ENCODE measurements at places on chromosomes 5 and 9. TPM values are rescaled to one million over a fixed set of nuclear protein-coding genes. Genes with fewer than 3 reads are reported as not detected.

AHRR gene
- 17.8 TPM for total RNA-seq

SH3TC2 gene
- 16.9 TPM for total RNA-seq

IFNB1 gene
- not detected for total RNA-seq

GRCh38 chr5:175893466-175893865 lies 22.1 kb downstream of the CPLX2 start:
- DNase-seq, result no peak

- DNase-seq, result no peak
Measured at GRCh38 chr5:74649421-74649973, 9.0 kb upstream of the ENC1 start.

- peak; percentile 47 for DNase-seq
Measured at GRCh38 chr9:27125030-27125429, 16.0 kb downstream of the TEK start.

DNA sequence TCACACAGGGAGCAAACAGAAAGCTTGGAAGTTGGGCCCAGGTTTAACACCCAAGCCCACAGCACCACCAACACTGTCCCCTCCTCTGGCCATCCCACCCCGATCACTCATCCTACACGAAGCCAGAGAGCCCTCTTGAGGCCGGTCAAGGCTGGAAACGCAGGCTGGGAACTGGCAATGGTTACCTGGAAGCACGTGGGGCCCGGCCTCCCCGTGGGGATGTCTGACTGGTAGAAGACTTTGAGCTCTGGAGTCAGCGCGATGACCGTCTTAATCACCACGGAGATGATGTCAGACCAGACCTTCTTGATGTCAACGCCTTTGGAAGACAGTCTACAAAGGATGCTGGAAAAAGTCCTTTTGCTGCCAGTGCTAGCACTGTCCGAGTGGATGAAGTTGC lies 104.1 kb downstream of the TTLL11 start:
- DNase-seq, result no peak

GRCh38 chr5:7419367-7419766 lies 23.4 kb downstream of the ADCY2 start:
- no peak for DNase-seq

GRCh38 chr9:23934291-23934906 lies 108.4 kb upstream of the ELAVL2 start:
- no peak for DNase-seq

DNA sequence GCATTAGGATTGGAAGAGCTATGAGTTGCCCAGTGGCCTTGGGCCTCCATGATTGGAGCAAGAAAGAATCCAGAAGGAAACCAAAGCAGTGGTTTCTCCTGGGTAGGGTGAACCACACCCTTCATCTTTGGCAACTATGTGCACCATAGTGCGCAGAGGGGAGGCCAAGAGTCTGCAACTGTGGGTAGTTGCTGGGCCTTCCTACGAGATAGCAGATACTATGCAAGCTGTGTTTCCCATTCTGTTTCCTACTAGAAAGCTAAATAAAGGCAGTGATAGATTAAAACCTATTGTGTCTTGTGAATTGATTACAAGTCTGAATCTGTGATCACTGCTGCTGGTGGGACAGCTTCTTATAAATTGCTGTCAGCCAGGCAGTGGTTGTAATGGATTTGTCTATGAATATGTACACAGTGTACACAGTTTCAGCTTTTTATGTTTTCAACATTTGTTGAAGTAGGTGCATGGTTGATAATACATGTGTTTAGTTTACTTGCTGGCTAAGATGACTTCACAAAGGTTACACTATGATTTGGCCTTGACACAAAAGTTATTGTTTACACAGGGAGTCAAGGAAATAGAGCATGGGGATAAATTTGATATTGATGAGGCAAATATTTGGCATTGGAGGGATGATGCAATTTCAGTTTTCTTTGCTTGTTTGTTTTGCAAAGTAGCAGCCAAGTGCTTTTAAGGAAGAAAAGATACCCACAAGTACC lies 23.7 kb upstream of the PDE8B start:
- DNase-seq, result no peak

FCN1 gene
- not detected for total RNA-seq

DNA sequence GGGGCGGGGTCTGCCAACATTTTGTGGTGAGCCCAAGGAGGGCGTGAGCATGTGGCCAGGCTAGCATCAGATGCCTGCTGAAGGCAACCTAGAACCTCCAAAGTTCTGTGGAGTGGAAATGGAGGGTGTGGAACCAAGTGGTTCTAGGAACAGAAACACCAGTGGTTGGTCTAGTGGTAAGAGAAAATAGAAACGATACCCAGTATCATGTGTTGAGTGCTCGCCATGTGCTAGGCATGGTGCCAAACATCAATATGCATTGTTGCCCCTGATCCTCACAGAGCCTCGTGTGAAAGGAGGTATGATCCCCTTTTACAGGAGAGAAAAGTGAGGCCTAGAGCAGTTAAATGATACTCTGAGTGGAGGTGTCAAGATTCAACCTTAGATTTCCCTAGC lies 31.5 kb upstream of the MVB12B start:
- DNase-seq, result no peak

- DNase-seq, result no peak
Measured at GRCh38 chr5:39469176-39469575, 44.4 kb upstream of the DAB2 start.

GRCh38 chr5:4233671-4234070 lies 638.0 kb downstream of the IRX1 start:
- no peak for DNase-seq

GRCh38 chr5:37867654-37868053 lies 27.8 kb upstream of the GDNF start:
- peak; percentile 50 for DNase-seq

DNA sequence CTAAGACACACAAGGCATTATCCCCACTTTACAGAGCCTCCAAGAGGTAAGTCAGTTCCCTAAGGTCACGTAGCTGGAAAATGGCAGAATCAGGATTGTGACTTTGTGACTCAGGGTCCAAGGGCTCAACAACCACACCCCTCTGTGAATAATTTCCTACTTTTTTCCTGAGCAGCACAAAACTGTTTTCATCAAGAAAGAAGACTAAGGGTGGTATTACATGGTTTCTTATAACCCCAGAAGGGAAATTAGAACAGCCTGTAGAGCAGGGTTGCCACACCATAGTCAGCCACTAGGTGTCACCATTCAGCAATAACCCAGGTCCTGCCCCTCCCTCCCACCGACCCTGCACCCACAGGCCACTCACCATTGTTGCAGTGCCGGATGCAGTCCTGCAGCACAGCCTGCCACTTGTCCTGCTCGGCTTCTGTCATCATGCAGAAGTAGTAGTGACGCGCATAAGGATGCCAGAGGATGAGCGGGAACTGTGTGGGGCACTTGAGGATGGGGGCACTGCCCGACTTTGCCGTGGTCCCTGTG lies 72.1 kb downstream of the LRSAM1 start:
- DNase-seq, result no peak

- DNase-seq, result no peak
Measured at GRCh38 chr9:111178331-111179055, 140.2 kb upstream of the LPAR1 start.

DNA sequence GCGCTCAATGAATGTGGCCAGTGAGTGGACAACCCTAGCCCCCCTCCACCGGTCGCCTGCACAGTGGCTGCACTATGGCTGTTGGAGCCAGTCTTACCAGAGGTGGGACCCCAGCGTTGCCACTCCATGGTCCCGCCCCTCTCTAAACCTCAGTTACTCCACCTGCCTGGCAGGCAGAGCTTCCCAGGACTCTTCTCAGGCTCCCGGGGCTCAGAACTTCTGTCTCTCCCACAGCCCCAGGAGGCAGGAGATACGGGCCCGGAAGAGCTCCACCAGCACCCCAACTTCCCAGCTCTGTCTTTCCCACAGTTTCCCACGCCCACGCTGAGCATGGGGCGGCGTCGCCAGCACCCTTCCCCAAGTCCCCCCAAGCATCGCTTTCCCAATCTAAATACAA lies 975 bp downstream of the RASGEF1C start:
- DNase-seq, result no peak

DNA sequence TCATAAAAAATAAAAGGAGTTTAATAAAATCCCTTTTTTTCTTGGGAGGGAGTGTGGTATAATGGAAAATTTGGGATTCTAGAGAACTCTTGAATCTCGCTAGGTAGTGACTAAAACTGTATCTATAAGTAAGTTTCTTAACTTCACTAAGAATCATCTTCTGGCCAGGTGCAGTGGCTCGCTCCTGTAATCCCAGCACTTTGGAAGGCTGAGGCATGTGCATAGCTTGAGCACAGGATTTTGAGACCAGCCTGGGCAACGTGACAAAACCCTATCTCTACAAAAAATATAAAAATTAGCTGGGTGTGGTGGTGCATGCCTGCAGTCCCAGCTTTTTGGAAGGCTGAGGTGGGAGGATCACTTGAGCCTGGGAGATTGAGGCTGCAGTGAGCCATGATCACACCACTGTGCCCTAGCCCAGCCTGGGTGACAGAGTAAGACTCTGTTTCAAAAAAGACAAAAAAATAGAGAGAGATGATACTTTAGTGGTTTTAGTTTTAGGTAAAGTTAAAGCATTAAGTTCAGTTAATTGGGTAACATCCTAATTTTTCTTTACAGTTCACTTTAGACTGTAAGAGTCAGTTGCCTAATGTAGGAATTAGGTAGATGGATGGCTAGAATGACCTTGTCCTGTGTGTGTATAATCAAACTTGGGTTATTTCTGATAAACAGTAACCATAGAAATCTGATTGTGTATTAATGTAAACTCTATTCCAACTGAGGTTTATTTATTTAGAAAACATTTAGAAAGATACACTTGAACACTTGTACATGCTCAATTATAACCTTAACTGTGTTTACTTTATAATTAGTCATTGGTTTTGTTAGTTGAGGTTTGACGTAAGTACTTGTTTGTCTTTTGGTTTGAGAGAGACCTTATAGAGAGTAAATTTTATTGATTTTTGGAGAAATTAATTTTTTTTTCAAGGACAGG lies 17.8 kb downstream of the UNC13B start:
- no peak for DNase-seq

GRCh38 chr9:86637515-86637914 lies 283.3 kb upstream of the TUT7 start:
- DNase-seq, result no peak

RGS7BP gene
- 0.03 TPM for total RNA-seq

GRCh38 chr9:136358016-136358415 lies 5.5 kb downstream of the DNLZ start:
- no peak for DNase-seq

- no peak for DNase-seq
Measured at GRCh38 chr9:120865176-120865575, 11.8 kb downstream of the PHF19 start.

GRCh38 chr9:128683340-128684064 lies 5.5 kb upstream of the SET start:
- no peak for DNase-seq

SLC4A9 gene
- not detected for total RNA-seq

DNA sequence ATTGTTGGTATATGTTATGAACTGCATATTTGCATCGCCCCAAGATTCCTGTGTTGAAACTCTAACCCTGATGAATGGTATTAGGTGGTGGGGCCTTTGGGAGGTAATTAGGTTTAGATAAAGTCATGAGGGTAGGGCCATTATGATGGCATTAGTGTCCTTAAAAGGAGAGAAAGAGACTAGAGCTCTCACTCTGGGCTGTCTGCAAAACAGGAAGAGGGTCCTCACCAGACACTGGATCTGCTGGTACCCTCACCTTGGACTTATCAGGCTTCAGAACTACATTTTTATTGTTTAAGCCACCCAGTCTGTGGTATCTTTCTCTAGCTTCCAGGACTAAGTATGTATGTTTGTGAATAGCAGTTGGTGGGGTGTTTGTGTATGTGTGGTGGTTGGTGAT lies 68.9 kb downstream of the MACIR start:
- DNase-seq, result no peak

GRCh38 chr5:177071666-177072385 lies 14.9 kb upstream of the FGFR4 start:
- peak; percentile 84 for DNase-seq

DNA sequence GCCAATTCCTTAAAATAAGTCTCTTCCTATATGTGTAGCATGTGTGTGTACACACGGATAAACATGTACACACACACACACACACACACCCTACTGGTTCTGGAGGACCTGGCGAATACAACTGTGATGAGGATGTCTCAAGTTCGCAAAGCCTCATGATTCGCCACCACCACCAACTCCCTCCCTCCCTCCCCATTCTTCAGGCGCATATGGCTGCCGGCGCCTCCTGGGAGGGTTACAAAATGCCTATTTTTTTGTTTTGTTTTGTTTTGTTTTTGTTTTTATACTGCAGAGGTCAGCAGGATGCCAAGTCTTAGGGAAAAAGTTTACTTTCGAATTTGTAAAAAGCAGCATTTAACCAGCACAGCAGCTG lies 88.0 kb downstream of the DAP start:
- DNase-seq, result no peak

DNA sequence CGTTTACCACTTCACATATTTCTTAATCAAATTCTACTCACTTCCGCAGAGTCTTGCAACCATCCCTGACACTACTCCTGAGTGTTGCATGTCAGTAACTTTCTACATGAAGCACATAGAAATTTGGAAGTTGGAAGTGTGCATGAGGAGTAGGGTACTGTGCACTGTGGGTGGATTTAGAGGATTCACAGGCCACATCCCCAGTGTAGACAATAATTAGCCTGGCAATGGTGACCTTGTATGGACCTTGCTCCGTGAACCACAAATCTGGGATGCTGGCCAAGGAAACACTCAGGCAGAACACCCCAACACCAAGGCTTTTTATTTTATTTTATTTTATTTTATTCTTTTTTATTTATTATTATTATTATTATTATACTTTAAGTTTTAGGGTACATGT lies 25.5 kb downstream of the CTSL start:
- no peak for DNase-seq

GRCh38 chr5:39368116-39368515 lies 3.8 kb upstream of the C9 start:
- DNase-seq, result no peak

- no peak for DNase-seq
Measured at GRCh38 chr9:89219637-89220036, 41.0 kb upstream of the SHC3 start.

GRCh38 chr5:157248821-157249470 lies 17.0 kb upstream of the CYFIP2 start:
- DNase-seq, result no peak

SHC3 gene
- 0.16 TPM for total RNA-seq

GKAP1 gene
- total RNA-seq, result 19.0 TPM

ENTPD2 gene
- total RNA-seq, result not detected

SLC6A18 gene
- not detected for total RNA-seq

- DNase-seq, result no peak
Measured at GRCh38 chr9:132182314-132183091, 20.6 kb downstream of the NTNG2 start.

SPINK7 gene
- total RNA-seq, result not detected

- no peak for DNase-seq
Measured at GRCh38 chr5:141354900-141355469, at the start of gene PCDHGA4. Gene PCDHGA4 (plus strand): TSS chr5:141355021. CDS start chr5:141355108, 87 bp downstream.

DNA sequence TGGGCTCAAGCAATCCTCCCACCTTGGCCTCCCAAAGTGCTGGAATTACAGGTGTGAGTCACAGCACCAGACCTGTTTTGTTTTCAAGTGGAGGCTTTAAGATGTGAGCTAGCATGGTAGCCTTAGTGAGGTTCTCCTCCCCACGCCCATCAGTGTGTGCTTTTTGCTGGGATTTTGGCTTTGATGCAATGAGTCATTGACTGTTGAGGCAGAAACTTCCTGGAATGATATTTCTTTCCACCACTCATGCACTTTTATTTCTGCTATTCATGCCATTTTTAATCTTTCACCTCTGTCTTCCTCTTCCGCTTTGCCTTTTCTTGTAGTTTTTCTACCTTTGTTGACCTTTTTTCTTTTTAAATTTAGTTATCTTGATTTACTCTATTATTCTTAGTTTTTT lies 4.2 kb upstream of the NFIL3 start:
- DNase-seq, result no peak

RGS14 gene
- total RNA-seq, result 1.6 TPM

GRCh38 chr5:25295067-25295466 lies 650.3 kb upstream of the CDH10 start:
- no peak for DNase-seq

OR1B1 gene
- not detected for total RNA-seq

All from SJSA1 (cell line).